ENCODE measurements at places on chromosomes 5 and 9.

GRCh38 chr5:127671218-127671617 lies 22.3 kb downstream of the CTXN3 start:
- DNase-seq: no peak

DNA sequence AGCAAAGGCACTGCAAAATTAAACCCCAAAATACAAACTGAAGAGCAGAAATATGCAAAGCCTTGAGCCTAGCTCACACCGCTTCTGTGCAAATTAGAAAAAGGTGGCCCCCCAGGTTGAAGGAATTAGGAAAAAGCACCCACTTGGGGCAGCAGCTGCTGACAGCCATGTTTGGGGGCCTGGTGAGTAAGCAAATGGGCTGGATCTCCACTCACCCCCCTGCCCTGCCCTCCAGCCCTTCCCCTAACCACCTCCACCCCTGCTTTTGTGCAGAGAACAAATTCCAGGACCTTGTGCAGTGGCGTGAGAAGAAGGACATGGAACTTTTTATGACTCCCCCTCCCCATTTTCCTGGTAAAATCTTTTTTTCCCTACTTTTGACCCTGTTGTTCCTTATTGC lies 92.0 kb upstream of the DNAH5 start:
- DNase-seq: no peak

DNA sequence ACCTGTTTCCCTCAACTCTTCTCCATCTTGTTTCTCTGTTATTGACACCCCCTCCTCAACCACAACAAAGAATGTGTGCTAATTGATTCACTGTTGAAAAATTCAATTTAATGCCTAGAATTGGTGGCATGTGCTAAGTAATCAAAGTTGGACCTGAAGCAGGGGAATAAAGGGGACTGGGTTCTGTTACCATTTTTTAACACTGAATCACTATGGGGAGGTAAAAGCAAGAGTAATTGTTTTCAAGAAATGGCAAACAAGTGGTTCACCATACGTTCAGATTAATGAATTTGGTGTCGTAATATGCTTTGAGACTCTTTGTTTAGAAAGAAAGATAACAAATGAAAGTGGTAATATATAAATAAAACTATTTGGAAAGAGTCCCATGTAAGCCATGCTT lies 17.0 kb upstream of the SSBP2 start:
- no peak for DNase-seq

DNA sequence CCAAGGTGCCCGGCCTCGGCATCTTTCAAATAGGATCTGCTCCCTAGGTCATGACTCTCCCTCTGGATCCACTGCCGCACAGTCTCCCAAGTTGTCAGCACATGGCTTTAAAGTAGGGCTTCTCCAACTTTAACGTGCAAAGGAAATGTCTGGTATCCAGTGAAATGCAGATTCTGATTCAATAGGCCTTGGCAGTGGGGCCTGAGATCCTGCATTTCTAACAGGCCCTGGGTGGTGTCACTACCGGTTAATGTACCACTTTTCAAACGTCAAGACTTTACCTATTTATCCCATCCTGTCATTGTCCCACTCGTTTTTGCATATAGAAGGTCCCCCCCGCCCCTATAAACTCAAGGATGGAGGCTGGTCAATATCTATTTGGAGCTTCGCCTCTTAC lies 137.6 kb upstream of the ZNF618 start:
- DNase-seq: no peak

DNA sequence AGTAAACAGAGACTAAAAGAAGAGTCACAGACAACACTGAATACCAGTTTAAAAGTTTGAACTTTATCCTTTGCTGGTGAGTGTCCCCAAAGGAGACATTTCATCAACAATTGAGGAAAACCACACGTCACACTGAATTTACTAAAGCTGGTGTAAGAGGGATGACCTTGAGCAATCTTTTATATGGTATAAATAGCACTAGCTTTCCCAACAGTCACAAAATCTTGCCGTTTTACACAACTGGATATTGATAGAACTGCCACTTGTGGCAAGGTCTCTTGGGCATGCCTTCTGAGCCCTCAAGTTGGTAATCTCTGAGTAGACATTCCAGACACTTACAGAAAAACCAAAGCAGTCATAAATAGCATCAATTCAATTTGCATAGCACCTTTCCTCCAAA lies 311.5 kb upstream of the TARS1 start:
- no peak for DNase-seq

DNA sequence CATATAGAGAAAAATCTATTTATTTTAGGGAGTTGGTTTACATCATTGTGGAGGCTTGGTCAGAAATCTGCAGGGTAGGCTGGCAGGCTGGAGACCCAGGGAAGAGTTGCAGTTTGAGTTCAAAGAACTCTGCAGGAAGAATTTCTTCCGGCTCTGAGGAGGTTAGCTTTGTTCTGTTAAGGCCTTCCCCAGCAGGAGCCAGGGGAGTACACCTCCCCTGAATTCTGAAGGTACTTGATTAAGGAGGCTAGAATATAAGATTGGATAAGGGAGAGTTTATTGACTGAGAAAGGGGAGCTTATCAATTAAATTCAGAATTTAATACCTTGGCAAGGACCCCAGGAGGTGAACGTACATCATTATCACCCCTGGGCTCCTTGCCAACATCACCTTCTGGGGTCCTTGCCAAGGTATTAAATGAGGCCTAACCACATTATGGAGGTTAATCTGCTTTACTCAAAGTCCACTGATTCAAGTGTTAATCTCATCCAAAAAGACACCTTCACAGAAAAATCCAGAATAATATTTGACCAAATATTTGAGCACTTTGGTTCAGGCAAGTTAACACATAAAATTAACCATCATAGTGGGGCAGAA lies 351.7 kb downstream of the CWC27 start:
- DNase-seq: no peak

DNA sequence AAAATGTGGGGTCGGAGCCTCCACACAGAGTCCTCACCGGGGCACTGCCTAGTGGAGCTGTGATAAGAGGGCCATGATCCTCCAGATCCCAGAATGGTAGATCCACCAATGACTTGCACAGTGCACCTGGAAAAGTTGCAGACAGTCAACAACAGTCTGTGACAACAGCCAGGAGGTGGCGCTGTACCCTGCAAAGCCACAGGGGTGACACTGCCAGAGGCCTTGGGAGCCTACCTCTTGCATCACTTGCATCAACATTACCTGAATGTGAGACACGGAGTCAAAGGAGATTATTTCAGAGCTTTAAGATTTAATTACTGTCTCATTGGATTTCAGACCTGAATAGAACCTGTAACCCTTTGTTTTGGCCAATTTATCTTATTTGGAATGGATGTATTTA lies 614.1 kb upstream of the CDH9 start:
- no peak for DNase-seq

DNA sequence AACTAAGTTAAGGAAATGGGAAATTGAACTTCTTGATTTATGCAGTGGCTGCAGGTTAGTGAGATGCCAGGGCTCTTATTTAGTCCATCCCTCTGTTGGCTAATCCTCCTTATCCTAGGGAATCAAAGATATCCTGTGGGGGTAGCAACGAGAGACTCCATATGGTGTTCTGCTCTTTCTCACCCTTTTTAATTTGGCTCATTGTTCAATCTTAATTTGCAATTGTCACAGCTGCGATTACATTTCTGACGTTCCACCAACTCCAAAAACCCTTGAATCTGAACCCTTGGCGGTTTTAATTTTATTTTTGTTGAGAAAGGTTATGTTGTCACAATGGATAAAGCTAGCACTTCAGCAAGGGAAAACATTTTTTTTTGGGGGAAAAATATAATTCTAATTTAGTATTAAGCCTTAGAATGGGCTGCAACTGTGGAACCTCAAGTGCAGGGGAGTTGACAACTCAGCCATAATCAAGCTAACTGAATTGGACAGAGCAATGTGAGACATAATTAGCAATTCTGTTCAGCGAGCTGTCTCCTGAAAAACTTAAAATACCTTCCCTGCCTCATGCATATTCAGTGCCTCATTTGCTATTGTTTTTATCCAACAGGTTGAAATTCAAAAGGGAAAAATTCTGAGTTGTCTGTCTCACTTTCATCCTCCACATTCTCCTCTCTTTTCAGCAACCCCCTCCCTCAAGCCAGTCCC lies 91.3 kb downstream of the MAT2B start:
- no peak for DNase-seq

DNA sequence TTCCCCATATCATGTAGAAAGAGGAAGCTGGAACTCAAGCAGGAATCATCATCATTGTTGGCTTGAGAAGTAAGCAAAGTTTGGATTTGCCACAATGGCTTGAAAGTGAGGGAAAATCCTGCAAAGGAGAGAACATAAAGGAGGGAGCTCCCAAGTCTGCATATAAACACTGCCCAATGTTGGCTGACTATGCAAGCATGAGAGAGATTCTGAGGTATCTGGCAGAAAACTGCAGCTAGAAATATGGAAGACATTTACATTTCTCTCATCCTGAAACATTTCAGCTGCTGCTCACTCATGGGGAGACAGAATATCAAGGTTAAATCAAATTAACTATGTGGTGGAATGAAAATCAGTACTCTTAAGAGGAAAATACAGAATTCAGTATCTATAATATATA lies 415.6 kb upstream of the TNC start:
- DNase-seq: no peak

GRCh38 chr9:121573717-121574485 lies 74.3 kb upstream of the GGTA1 start:
- DNase-seq: no peak

- no peak for DNase-seq
Measured at GRCh38 chr9:95087659-95088242, 229.8 kb downstream of the FANCC start.

- DNase-seq: no peak
Measured at GRCh38 chr9:90799271-90799852, 2.3 kb upstream of the SYK start.

GRCh38 chr9:81885602-81886001 lies 42.6 kb upstream of the SPATA31D4 start:
- DNase-seq: no peak

GRCh38 chr5:31104775-31105174 lies 88.7 kb upstream of the CDH6 start:
- no peak for DNase-seq
